ENCODE measurements at places on chromosomes 12 and 14. TPM values are rescaled to one million over a fixed set of nuclear protein-coding genes. Genes with fewer than 3 reads are reported as not detected.

Gene ACTR6
- 12.1 TPM for polyA plus RNA-seq

Gene ADAMTS20
- polyA plus RNA-seq: not detected

Gene C14orf39
- polyA plus RNA-seq: not detected

Gene CEBPE
- polyA plus RNA-seq: not detected

Gene VDR
- polyA plus RNA-seq: 4.5 TPM

Gene ZC2HC1C
- polyA plus RNA-seq: 1.9 TPM

Gene PRB2
- not detected for polyA plus RNA-seq

Gene CPNE6
- polyA plus RNA-seq: 0.25 TPM

Gene CCDC175
- polyA plus RNA-seq: not detected

Gene CD4
- 7.3 TPM for polyA plus RNA-seq

Gene ZNF664
- 50.3 TPM for polyA plus RNA-seq

Gene RNF212B
- 0.40 TPM for polyA plus RNA-seq

Gene LALBA
- polyA plus RNA-seq: not detected
